ENCODE measurements at places on chromosomes 3 and 15.

- DNase-seq = no peak
Measured at GRCh38 chr3:5285439-5285838, 97.9 kb downstream of the EDEM1 start.

DNA sequence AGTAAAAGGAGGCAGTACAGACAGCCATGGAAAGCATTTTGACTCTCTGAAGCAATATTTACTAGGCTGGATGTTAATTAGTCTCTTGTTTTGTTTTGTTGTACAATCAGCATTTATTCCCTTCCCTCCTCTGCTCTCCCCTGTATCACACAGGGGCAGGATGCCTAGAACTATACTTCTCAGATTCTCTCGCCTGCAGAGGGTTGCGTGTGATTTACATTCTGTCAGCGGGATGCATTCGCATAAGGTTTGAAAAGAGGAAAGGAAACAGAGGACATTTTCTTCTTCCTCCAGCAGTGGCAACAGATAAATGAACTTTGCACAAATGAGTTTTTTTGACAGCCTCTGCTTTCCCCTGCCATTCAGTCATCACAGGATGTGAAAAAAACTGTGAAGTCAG lies 188.3 kb downstream of the RSL24D1 start:
- DNase-seq = no peak

DNA sequence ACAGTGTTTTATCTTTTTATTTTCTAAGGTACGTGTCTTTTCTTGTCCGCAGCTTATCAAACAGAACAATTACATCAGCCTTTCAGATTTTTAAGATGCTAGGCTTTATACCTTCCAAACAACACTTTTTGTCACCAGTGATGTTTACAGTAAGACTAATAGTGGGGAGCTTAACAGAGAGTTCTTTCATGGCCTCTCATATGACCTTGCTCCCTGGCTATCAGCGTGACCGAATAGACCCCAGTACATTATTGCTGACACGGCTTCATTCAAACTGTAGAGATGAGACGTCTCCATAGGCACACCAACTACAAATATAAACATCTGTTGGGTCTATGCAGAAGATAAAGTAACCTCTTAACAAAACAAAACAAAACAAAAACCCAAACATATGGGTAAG lies 477.6 kb upstream of the KCNMB2 start:
- DNase-seq = no peak

DNA sequence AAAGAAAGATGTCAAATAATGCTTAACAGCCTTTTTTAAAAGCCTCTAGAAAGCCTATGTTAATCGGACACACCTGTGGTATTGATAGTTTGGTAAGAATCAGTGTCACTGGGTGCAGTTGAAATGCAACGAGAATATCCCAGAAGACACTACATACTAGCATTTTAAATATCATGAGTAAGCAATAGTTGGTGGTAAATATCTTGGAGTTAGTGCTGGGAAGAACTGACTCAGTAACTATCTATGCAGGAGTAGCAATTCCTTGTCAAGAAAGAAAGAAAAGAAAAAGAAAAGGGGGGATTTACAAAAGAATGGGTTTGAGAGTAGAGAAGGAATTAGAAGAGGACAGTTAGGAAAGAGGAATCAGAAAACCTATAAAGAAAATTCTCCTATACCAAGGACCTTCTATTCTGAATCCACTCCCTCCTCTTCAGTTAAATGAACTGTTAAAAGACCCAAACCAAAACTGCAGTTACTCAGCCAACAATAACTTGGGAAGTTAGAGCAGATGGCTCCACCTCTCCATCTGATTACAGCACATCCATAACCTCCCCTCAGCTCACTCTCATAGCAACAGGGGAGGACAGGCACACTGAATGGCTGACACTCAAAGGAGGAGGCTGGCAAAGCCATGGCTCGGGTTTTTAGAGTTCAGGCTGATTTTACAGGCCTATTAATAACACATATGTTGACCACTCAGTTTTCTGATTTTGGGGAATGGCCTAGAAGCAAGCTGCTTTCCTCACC lies 207.6 kb upstream of the MDFIC2 start:
- DNase-seq = no peak

All from NCI-H1048 (cell line).